Activated CD4-positive, alpha-beta T cell treated with anti-CD3 and anti-CD28 coated beads, Interleukin-2, amount 50 U/mL, for 24 hours (primary cell): ENCODE measurements at places on chromosomes 3 and 15.

GRCh38 chr3:3631114-3631513 lies 168.1 kb upstream of the LRRN1 start:
- DNase-seq: no peak

GRCh38 chr3:38646630-38647029 lies 2.9 kb downstream of the SCN5A start:
- DNase-seq: no peak

DNA sequence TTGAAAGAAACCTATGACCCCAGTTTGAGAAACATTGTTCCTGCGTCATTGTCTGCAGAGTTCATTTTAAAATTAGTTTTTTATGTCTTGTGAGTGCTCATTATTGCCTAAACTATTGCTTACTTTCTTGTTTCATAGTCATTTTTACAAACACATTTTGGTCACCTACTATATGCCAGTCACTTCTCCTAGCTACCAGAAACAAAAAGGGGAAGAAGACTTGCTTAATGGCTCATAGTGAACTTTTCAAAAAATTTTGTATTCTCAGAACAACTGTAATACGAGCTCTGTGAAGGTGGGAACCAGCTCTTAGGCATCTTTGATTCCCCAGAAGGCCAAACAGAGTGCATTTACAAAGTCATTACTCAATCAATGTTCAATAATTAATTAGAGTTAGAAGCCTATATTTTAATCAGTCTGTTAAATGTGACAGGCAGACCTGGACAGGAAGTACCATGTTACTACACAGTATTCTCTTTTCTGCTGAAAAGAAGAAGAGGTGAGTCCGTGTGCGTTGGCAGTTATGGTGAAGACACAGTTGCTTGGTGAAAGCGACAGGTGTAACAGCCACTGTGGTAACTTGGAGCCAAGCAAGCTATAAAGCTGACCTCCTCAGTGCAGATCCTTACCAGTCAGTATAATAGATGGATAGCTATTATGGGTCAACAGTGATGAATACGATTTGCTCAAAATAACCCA lies 46.6 kb downstream of the DPPA2 start:
- no peak for DNase-seq

GRCh38 chr15:27722102-27722501 lies 377.0 kb downstream of the OCA2 start:
- no peak for DNase-seq
